ENCODE measurements at places on chromosomes 6 and 20.

GRCh38 chr6:38012573-38012972, 193.0 kb downstream of the ZFAND3 start:
- DNase-seq, result no peak

GRCh38 chr20:13991311-13991710, 897 bp upstream of the SEL1L2 start:
- DNase-seq, result no peak

GRCh38 chr6:117272032-117272866, 6.9 kb downstream of the VGLL2 start:
- DNase-seq, result no peak

DNA sequence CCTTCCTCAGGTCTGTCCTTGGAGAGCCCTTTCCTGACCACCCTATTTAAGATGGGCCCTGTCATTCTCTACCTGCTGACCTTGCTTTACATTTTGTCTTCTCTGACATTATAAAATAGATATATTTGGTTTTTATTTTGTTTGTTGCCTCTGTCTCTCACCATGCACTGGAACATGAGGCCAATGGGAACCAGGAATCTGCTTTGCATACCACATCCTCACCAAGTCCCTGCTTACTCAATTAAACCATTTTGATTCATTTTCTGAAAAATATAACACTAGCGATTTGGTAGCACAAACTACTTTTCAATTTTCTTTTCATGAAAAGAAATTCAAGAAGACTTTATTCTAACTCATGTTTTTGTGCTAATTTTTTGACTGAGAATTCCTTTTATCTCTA, 32.8 kb upstream of the POPDC3 start:
- DNase-seq, result no peak

GRCh38 chr6:143139239-143139784, 78.6 kb downstream of the AIG1 start:
- DNase-seq, result peak; percentile 7

DNA sequence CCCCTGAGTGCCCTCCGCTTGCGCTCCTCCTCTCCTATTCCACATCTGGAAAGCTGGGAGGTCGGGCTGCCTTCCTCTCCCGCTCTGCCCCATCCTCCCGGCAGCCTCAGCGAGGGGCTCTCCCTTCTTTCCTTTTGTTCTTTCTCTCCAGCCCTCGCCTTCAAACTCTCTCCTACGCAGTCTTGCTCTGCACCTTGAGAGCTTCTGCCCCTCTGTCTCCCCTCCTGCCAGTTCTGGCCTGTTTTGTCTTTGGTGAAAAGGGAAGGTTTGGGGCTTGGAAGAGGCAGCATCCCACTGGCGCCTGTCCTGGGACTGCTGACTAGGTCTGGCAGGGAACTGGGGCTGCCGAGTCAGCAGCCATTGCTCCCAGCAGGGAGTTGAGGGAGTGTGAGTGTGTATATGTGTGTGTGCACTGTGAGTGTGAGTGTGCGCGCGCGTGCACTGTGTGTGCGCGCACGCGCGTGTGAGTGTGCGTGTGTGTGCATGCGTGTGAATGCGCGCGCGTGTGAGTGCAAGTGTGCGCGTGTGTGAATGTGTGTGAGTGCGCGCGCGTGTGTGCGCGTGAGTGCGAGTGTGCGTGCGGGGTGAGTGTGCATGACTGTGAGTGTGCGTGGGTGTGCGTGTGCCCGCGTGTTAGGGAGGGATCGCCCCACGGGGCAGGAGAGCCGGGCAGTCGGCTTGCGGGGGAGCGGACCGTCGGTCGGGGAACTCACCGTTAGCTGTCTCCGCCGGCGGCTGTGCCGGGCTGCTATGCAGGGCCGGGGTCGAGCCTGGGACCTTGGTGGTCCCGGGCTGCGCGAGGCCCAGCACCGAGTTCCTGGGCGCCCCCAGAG, 523 bp downstream of the CPXM1 start:
- no peak for DNase-seq

DNA sequence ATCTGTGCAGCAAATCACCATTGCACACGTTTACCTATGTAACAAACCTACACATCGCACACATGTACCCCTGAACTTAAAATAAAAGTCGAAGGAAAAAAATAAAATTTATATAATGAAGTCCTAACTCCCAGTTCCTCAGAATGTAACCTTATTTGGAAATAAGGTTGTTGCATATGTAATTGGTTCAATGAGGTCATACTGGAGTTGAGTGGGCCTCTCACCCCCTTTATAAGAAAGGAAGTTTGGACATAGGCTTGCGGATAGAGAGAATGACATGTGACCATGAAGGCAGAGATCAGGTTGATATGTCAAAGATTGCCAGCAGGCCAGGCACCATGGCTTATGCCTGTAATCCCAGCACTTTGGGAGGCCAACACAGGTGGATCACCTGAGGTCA, 16.1 kb upstream of the ZBTB22 start:
- DNase-seq, result no peak

DNA sequence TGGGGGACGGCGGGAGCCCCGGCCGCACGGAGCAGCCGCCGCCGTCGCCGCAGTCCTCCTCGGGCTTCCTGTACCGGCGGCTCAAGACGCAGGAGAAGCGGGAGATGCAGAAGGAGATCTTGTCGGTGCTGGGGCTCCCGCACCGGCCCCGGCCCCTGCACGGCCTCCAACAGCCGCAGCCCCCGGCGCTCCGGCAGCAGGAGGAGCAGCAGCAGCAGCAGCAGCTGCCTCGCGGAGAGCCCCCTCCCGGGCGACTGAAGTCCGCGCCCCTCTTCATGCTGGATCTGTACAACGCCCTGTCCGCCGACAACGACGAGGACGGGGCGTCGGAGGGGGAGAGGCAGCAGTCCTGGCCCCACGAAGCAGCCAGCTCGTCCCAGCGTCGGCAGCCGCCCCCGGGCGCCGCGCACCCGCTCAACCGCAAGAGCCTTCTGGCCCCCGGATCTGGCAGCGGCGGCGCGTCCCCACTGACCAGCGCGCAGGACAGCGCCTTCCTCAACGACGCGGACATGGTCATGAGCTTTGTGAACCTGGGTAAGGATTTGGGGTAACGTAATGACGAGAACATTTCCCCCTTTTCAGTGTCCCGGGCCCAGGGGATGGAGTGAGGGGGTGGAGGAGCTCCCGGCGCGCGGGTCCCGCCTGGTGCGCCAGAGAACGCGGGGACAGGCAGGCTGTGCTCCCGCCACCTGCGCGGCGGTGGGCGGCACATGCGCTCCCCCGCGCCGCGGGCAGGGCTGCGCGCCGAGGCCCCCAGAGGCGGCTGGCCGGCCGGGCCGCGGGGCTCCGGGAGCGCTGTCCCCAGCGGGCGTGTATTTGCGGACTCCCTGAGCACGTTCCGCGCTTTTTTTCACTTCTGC, 1.4 kb downstream of the BMP6 start:
- no peak for DNase-seq

DNA sequence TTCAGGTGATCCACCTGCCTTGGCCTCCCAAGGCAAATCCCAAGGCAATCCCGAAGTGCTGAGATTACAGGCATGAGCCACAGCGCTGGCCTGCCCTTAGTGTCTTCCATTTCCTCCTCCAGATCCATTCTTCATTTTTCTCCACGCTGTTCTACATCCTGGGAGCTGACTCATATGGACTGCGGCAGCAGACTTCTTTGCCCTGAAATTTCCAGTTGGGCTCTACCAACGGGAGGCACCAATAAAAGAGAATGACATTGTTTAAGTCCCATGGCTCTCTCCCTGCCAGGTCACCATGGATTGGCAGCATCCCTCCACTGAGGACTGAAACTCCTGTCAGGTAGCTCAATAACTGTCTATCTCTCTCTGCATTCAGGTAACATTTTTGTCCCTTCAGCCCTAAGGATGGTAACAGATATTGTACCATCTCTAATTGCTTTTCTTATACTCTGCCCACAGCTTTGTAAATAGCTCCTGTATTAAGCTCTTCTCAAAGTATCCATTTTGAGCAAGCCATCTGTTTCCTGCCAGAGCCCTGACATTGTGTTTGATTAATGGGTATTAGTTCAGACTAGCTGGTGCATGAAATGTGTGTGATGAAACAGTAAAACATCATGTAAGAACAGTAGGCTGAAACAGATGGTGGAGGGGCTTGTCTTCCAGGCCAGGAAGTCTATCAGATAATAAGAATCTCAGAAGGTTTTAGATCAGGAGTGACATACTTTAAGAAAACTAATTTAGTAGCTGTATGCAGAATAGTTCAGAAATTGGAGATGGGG, 3.6 kb downstream of the TBCC start:
- DNase-seq, result no peak

DNA sequence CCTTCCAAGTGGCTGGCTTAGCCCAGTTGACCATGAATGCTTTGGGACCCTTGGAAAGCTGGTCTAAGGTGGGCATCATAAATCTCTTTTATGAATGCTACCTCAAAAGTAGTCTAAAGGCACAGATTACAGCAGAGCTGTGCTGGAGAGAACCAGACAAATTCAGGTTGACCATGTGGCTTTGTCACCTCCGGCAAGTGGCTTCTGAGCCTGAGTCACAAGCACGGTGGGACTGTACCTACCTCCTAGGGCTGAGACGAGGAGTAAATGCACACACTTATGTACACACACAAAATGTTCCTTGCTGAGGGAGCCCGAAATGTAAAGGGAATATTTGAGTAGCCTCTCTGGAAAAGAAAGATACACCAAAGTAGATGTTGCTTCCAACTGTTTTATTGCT, 155.9 kb downstream of the NFATC2 start:
- DNase-seq, result peak; percentile 25

DNA sequence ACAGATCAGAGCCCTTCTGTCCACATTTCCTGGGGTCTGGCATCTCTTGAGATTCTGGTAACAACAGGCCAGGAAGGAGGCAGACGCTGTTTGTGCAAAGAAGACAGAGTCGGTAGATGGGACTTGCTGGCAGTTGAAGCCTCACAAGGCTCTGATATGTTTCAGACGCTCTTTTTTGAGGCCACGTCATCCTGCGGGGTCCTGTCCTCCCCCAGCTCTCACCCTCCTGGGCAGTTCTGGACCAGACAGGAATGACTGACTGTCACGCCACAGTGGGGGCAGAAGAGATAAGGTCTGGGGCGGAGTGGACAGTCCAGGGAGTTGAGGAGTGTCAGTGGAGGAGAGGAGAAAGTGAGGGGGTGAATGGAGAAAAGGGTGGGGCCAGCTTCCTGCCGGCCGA, 87.1 kb upstream of the SULF2 start:
- DNase-seq, result no peak

DNA sequence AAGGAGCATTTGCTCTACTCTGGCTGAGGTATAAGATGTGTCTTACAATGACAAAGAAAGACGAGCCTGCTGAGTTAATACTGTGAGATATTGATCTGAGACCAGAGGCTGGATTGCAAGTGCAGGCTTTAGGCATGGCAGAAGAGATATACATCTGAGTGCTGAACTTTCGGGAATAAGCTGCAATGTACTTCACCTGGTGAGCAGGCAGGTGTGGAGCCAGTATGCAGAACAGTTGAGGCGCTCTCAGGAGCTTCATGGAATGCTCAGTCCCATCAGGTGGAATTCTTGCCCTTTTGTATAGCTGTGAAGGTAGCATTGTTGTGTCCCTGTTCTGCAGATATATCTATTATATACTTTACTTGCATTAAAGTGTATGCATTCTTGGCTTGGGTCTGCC, 179.3 kb upstream of the RIMS1 start:
- no peak for DNase-seq

- DNase-seq, result no peak
Observed at GRCh38 chr6:98416027-98416426, 418.3 kb upstream of the POU3F2 start.
